ENCODE measurements at places on chromosomes 4 and X.

GRCh38 chrX:81201071-81201470 is 642 bp downstream of the HMGN5 start:
- DNase-seq, result no peak

- DNase-seq, result peak; percentile 59
Observed at GRCh38 chr4:78155616-78156105, 98.5 kb downstream of the FRAS1 start.

DNA sequence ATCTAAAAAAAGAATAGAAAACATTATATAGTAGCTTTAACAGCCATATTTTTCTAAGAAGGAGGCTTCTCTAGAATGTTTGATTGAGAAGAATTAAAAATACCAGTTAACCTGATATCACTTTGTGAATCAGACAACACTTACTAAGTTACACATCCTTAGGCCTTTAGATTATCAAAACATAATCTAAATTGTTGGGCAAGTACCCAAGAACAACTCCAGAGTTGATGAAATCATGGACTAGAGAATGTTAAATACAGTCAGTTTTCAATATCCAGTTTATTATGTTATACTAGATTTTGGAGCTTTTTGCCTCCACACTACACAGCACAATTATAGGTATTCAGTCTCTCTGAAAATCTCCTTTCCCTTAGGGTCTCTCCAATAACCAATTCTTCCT is 39.6 kb downstream of the ARL13A start:
- peak; percentile 2 for DNase-seq

DNA sequence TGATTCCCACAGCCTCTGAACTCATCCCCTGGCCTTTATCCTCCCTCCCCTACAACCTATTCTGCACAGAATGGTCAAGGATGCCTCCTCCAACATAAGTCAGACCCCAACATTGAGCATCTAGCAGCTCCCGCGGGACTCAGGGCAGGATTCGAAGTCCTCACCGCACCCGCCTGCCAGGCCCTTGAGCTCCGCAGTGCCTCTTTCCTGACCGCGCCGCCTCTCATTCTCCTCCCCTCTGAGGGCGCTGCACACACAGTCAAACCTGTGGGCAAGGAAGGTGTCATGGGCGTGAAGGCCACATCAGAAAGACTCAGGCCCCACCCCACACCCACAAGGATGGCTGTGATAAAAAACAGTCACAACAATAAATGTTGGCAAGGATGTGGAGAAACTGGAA is 84.1 kb downstream of the CPZ start:
- DNase-seq, result no peak

DNA sequence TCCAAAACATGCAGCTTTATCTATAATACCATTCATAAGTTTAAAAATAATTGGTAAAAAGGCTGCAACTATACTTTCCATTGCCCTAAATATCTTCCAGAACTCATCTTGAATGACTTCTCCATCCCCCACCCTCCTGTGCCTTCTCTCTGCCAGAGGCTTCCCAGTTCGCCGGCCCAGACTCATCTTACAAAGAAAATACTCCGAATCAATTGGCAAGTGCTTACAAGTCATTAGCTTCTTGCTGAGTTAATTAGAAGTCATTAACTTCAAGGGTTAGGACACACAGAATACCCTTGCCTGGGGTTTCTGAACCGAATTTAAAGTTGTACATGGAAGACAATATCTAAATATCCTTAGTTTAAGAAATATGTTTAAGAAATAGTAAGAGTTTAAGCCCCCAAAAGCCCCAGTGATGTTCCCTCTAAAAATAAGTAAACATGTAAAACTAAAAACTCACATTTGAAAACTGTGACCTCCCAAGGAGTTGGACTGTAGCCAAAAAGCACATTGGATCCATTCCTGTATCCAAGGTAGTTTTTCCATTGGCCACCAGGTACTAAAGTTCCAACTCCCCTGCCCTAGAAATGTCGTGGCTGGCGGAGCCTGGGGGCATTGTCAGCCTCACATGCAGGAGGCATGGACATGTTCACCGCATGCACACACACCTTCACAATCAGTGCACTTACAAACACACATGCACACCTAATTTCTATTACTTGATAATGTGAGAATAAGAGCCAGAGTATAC is 535.2 kb upstream of the FAT1 start:
- no peak for DNase-seq

- no peak for DNase-seq
Observed at GRCh38 chr4:23878246-23878891, 11.5 kb downstream of the PPARGC1A start.

DNA sequence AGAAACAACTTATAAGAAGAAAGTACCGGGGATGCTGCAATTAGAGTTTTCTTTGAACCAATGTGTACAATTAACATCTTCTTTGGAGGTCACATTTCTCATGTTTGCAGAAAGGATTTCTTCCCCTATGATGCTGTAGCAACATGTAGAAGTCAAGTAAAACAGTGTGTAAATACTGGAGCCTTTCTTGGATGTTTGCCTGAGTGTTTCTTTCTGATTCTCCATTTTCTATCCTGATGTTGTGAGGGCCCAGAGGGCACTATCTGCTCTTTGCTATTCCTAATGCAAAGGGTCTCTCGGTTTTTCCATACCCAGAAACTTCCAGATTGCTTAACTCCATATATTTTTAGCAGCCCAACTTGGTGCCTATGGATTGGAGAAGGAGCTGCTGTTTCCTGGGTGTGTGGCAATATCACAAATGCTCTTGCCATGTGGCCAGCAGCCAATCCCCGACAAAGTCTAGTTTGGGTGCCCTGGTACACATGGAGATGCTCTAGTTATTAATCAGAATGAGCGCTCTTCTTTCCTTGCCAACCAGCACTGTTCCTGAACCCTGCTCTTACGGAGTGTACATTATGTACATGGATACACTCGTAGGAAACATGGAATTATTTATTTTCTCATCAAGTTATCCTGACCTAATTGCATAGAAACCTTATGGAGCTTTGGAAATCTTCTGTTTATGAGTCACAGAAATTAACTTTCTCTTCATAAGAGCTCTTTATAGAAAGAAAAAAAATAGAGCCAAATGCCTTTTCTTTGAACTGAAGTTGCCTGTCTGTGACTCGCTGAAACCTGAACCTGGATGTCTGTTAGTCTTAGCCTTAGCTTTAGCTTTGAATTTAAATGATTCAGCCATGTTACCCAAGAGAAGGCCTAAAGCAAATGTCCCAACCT is 67.0 kb upstream of the GPC4 start:
- no peak for DNase-seq

DNA sequence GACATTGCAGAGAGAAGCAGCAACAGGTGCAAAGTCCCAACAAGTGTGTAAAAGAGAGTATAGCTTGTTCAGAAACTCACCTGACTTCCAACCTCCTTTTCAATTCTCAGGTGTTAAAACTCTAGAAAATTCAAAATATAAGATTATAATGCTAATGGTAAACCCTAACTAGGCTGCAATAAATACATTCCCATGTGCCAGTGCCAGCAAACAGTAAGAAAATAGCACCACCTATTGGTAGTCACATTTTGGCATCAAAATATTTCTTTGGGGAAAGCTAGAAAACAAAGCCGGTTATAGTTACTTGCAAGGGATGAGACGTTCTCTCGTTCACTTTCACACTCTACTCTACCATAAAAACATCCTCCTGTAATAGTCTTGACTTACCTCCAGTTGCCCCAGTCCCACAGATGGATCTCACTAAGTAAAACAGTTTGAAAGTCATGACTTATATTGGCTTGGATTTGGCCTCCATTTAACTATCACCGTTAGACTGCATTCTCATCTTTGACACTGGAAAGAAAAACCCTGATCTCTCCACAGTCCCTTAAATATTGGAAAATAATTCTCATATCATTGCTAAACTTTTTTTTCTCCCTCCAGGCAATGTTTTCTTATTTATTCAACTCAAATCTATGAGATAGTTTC is 9.6 kb downstream of the BMP3 start:
- DNase-seq, result no peak

DNA sequence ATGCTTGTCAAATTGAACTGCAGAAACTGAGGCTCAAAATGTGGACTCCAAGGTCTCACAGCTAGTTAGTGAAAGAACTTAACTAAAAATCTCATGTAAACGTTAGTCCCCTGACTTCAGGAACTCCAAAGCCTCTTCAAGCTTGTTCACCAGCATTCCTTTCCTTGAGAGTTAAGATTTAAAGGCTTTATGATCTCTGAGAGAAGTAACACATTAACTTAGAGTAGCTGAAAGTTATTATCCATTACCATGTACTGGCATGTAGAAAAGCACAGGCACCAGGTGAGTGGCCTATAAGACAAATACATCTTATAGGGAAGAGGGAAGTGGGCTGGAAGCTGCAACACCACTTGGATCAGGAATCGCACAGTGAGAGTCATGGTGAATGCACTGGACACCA is 15.3 kb downstream of the PARM1 start:
- no peak for DNase-seq

DNA sequence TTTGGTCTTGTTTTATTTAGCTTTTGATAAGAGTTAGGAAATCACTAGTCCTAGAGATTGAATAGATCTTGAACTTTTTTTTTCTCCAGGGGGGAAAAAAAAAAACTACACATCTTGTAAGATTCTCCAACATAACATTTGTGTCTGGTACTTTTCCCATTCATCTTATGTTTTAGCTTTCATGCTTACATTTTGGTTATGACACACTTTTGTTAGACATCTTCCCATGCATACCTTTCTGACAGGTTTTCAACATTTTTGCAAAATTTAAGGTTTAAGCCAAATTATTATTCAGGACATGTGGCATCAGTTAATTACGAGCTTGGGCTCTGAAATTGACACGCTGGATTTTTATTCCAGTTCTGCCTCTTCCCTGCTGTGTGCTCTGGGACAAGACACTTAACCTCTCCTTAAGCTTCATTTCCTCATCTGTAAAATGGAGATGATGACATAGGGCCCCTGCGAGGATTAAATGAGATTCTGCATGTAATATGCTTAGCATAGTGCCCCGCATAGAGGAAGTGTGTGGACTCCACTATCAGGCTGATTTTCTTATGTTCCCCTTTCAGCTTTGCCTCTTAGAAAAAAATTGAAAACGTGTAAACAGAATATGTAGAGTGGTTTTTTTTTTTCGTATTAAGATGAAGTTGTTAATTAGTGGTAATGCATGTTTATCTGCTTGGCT is 5.3 kb downstream of the KIT start:
- no peak for DNase-seq

DNA sequence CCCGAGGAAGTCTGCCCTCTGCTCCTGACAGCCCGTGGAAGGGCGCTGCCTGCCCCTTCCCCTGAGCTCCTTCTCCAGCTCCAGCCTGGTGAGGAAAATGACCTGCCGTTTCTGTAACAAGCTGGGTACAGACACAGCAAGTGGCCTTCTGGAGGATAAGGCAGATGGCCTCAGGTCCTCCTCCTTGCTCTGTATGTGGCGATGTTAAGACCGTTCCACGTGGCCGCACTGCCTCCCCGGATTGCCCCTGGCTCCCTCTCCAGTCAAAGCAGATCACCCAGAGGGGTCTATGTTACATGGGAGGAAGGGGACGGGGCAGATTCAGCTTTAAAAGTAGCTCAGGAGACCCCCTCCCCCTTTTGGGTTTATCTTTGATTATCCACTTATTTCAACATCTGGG is 80.3 kb upstream of the GATB start:
- DNase-seq, result no peak

GRCh38 chr4:20983763-20984575 is 283.7 kb downstream of the PACRGL start:
- DNase-seq, result no peak

GRCh38 chrX:31836479-31836878 is 764.6 kb upstream of the FTHL17 start:
- DNase-seq, result no peak

DNA sequence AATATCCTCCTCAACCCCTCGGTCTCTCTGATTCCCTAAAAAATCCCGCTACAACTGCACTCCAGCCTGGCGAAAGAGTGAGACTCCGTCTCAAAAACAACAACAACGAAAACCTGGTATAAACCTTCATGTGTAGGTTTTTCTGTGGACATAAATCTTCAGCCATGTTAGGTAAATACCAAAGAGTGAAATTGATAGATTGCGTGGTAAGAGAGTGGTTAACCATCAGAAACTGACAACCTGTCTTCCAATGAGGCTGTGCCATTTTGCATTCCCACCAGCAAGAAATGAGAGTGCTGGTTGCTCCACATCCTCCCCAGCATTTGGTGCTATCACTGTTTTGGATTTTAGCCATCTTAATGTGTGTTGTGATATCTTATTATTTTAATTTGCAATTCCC is 10.9 kb downstream of the TBC1D19 start:
- no peak for DNase-seq

DNA sequence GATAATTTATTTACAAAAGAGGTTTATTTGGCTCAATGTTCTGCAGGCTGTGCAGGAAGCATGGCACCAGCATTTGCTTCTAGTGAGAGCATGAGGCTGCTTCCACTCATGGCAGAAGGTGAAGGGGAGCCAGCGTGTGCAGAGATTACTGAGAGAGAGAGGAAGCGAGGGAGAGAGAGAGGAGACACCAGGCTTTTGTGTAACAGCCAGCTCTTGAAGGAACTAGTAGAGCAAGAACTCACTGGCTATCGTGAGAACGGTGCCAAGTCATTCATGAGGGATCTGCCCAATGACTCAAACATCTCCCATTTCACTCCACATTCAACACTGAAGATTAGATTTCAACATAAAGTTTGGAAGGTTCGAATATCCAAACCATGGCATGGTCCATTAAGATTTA is 12.7 kb downstream of the GUCY1A1 start:
- no peak for DNase-seq

- DNase-seq, result no peak
Observed at GRCh38 chr4:30716681-30717207, 3.4 kb upstream of the PCDH7 start.

DNA sequence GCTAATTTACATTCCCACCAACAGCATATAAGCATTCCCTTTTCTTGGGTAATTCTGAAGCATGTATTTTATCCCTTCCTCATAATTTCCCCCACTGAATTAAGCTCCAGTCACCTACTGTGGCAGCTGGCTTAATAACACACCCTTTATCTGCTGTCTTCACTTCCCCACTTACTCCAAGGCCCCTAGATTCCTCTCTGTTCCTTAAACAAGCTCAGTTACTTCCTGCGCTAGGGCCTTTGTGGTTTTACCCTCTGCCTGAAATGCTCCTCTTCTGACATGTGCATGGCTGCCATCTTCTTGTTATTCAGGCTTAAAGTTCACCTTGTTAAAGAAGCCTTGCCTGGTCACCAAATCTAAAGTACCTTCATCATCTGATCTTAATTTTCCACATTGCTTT is 47.2 kb upstream of the RPS6KA3 start:
- DNase-seq, result no peak

DNA sequence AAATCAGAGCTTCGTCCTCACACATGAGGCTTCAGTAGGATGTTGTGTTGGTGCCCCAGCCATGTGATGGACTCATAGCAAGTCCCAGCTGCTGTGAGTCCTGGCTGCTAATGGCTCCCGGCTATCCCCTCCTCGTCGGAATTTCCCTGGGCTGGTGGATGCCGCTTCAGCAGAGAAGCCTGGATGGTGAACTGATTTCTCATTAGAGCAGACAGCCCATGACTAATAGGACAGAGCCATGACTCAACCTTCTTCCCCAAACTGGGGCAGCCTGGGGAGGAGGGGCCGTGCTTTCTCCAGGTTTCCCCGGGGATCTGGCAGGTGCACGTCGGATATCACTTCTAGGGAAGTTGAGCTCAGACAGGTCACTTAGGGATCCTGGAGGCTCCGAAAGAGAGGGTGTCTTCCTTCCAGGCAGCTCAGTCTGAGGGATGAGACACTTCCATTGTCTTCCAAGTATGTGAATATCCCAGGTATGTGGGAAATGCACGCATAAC is 112.7 kb downstream of the ASMT start:
- DNase-seq, result no peak

GRCh38 chr4:566035-566434 is 10.1 kb downstream of the TMEM271 start:
- DNase-seq, result no peak

Measured in smooth muscle cell of the brain vasculature (primary cell).